GM13977 (cell line): ENCODE measurements at places on chromosomes 12 and 14.

- no peak for DNase-seq
Measured at GRCh38 chr12:121064116-121064515, 25.1 kb upstream of the OASL start.

GRCh38 chr14:51545396-51545795 lies 106.3 kb upstream of the FRMD6 start:
- no peak for DNase-seq

DNA sequence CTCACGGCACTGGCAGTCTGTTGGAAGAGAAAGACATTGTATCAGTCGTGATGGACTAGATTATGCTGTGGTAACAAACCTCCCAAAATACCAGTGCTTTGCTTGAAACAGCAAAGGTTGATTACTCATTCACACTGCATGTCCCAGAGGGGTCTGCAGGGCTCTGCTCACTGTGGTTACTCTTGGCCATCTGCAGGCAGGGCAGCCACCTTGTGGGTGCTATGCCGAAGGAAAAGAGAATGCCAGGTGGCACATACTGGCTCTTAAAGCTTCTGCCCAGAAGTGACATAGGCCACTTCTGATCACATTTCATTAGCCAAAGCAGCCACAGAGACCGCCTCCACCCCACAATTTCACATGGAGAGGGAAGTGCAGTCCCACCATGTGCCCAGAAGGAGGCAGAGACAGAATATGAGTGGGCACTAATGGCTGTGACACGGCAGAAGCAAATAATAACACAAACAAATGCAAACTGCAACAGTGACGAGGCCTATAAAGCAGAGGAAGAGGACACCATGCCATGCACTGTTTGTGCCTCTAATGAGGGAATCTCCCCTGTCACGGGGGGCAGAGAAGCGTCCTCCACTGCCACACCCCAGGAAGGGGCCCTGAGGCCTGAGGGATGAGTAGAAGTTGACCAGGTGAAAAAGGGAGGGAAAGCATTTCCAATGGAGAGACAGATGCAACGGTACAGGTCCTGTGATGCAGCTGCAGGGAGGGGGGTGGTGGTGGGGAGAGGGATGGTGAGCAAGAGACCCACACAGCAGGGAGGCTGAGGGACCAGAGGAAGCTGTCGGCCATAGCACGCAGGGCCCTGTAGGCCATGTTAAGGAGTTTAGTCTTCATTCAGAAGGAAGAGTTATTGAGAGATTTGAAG lies 51.7 kb upstream of the KICS2 start:
- no peak for DNase-seq

- no peak for DNase-seq
Measured at GRCh38 chr14:103395244-103395643, 10.0 kb downstream of the MARK3 start.

GRCh38 chr12:69578283-69578682 lies 7.0 kb upstream of the CCT2 start:
- DNase-seq, result no peak

GRCh38 chr14:50312734-50313054 lies 570 bp downstream of the DMAC2L start:
- no peak for DNase-seq

- no peak for DNase-seq
Measured at GRCh38 chr14:87430214-87430613, 562.8 kb downstream of the GALC start.

DNA sequence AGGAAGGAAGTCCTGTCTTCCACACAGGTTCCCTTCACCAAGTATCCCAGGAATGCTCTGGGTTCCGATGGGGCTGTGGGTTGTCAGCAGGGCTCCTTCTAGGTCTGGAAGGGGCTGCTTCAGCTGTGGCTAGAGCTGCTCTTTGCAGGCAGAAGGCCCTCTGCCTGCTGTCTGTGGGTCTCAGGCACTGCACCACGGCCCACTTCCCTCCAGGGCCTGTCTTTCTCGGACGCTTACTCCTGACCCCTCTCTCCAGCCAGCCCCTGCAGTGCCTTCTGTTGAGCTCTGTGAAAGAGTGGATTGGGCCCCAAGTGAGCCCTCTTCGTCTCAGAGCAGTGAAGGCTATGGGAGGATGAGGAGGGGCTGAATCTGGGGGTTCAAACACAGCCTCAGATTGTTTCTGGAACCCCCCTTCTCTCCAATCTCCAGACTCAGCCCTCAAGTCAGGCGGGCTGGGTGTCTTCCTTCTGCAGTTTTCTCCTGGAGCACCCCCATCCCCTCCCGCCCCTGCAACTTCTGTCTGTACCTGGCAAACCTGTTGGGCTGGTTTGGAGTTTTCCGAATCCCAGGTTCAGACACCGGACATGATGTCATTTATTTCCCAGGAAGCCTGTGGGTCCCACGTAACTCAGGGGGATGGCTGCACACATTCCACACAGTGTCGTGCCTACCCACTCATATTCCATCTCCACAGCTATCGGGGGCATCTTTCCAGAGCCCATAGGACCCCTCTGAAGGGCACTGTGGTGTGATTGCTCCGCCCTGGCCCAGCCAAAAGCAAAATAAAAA lies 24.9 kb upstream of the SPPL3 start:
- no peak for DNase-seq

DNA sequence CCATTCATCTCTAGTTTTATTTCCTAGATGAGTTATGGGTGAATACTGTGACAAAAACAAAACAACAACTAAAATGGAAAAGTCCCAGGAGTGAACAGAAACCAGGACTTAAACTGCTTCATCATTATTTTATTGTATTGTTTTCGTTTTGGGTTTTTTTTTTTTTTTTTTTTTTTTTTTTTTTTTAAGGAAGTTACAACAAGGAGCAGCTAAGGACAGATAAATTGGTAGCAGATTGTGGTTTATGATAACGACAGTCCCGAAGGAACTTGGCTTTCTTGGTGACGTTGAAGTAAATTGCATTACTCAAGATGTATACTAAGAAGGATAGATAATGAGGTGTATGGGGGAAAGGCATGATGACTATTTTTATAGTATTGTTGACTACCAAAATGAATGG lies 866.3 kb downstream of the NRXN3 start:
- no peak for DNase-seq

GRCh38 chr12:81347404-81347803 lies 269.5 kb downstream of the ACSS3 start:
- DNase-seq, result no peak

GRCh38 chr14:59055439-59056045 lies 132.9 kb upstream of the DAAM1 start:
- DNase-seq, result peak; percentile 78

GRCh38 chr14:24159777-24160498 lies 1.1 kb upstream of the IRF9 start:
- DNase-seq, result no peak

GRCh38 chr12:51011955-51012354 lies 14.2 kb downstream of the SLC11A2 start:
- DNase-seq, result no peak

- no peak for DNase-seq
Measured at GRCh38 chr14:73743431-73743931, 29.3 kb upstream of the PNMA1 start.

GRCh38 chr12:49930515-49931288 lies 19.8 kb upstream of the AQP2 start:
- no peak for DNase-seq

DNA sequence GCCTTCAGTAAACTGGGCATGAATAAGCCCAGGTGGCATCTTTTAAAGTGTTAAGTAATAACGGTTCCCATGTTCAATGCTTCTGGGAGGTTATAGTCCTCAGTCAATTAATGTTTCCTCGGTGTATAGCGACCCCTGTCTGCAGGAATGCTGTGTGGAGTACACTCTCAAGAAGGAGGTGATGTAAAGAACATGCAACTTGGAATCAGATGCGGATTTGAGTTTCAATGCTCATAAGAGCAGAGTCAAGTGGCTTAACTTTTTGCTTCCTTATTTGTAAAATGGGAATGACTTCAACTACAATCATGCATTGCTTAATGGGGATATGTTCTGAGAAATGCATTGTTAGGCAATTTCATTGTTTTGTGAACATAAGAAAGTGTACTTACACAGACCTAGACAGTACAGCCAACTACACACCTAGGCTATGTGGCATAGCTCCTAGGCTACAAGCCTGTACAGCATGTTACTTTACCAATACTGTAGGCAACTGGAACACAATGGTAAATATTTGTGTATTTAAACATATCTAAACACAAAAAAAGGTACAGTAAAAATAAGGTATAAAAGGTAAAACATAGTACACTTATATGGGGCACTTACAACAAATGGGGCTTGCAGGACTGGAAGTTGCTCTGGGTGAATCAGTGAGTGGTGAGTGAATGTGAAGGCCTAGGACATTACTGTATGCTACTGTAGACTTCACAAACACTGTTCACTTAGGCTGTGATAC lies 6.7 kb upstream of the MRPS35 start:
- DNase-seq, result peak; percentile 56

DNA sequence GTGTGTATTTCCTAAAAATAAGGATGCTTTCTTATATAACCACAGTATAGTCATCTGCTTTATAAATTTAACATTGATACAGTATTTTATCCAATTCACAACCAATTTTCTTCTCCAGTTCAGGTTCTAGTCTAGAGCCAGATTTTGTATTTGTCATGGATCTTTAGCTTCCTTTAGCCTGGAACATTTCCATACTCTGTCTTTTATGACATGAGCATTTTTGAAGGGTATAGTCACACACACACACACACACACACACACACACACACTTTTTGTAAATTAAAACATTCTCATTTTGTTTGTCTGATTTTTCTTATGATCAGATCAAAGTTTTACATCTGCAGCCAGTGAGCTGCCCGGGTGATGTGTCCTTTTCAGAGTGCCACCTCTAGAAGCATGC lies 25.4 kb downstream of the CGRRF1 start:
- DNase-seq, result no peak

DNA sequence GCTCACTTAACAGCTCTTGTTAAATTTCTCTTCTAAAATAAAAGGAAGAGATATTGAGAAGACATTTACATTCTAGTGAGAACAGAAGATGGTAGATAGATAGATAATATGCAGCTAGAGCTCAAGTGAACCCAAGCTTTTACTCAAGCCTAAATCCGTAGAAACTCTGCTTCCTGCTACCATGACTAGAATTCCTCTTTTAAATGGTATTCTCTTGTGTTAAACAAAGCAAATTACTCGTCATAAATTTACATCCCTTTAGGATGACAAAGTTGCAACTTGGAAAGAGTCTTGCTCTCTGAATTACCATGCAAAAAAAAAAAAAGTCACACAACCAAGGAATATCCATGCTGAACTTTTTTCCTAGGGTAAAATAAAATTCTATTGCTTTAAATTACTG lies 160.7 kb upstream of the LRFN5 start:
- DNase-seq, result no peak
